ENCODE measurements at places on chromosomes 3 and 15. TPM values are rescaled to one million over a fixed set of nuclear protein-coding genes. Genes with fewer than 3 reads are reported as not detected.

- H3K27me3 ChIP-seq: no peaks in the 10 kb centered on the region
- H3K36me3 ChIP-seq: no peaks in the 10 kb centered on the region
- H3K4me3 ChIP-seq: no peak overlapping the region
These were observed 429.6 kb upstream of the MDFIC2 start for GRCh38 chr3:70742081-70742480.

- H3K4me3 ChIP-seq: no peak overlapping the region
- no peaks in the 10 kb centered on the region for H3K4me1 ChIP-seq
These were observed 15.7 kb upstream of the RBP2 start for GRCh38 chr3:139491966-139492365.

DNA sequence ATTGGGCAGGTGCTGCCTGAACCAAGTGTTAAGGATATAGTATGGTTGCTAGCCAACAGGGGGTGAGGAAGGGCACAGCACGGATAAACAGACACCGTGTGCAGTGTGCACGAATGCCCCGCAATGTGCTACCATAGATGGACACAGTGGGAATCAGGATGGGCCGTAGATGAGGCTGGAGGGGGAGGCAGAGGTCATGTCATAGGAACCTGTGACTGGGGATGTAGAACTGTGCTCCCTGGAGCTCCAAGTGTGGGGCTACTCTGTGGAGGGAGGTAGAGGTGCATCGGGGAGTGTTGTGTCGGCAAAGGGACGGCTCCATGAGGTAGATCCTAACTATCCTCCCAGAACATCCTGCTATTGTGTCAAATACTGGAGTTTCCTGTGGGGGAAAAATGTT, 102.5 kb downstream of the TNIK start:
- peaks cover 1% of the 10 kb centered on the region for H3K4me1 ChIP-seq
- no peaks in the 10 kb centered on the region for H3K27me3 ChIP-seq
- no peak for DNase-seq
- no peak overlapping the region for H3K27ac ChIP-seq

DNA sequence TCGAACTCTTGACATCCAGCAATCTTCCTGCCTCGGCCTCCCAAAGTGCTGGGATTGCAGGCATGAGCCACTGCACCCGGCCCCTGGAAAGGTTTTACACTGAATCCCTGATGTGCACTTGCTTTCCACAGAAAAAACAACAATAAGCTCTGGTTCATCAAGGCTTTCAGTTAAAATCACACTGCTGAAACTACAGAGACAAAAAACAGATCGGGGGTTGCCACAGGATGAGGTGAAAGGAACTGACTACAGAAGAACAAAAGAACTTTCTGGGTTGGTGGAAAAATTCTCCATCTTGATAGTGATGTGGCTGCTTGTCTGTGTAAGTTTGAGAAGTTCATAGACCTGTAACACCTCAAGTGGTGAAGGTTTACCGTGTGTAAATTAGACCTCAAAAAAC, 2.9 kb downstream of the RAB43 start:
- H3K4me3 ChIP-seq: peak overlapping the region; percentile 93
- H3K36me3 ChIP-seq: peaks cover 12% of the 10 kb centered on the region
- peaks cover 59% of the 10 kb centered on the region for H3K4me1 ChIP-seq

GRCh38 chr15:88905576-88905975, 7.6 kb downstream of the MFGE8 start:
- H3K27me3 ChIP-seq: no peaks in the 10 kb centered on the region
- DNase-seq: no peak
- no peak overlapping the region for H3K27ac ChIP-seq
- no peaks in the 10 kb centered on the region for H3K36me3 ChIP-seq
- peaks cover 32% of the 10 kb centered on the region for H3K4me1 ChIP-seq

ALAS1 gene
- 32.9 TPM for polyA plus RNA-seq

DNA sequence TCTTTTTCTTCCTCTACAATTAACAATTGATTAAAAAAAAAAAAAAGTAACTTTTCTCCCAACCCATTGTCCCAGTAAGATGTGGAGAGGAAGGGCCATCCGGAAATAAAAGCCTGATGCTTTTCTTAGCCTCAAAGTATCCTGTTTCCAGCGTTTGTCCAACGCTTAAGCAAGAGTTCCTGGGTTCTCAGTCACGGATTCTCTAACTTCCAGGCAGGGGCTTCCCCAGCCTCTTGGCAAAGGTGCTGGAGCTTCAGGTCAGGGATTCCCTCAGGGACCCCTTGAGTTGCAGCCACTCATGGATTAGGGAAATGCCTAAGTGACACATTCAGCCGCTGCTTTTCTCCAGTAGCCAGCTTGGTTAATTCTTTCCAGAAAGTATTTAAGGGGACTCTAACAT, 22.3 kb upstream of the C2CD4B start:
- H3K4me3 ChIP-seq: no peak overlapping the region
- DNase-seq: no peak
- no peaks in the 10 kb centered on the region for H3K4me1 ChIP-seq
- no peak overlapping the region for H3K27ac ChIP-seq

PTX3 gene
- polyA plus RNA-seq: 0.10 TPM

- no peak overlapping the region for H3K4me3 ChIP-seq
- H3K27me3 ChIP-seq: no peaks in the 10 kb centered on the region
- no peaks in the 10 kb centered on the region for H3K36me3 ChIP-seq
- DNase-seq: no peak
These were observed 207.6 kb downstream of the MAGI1 start for GRCh38 chr3:65830948-65831732.

DNA sequence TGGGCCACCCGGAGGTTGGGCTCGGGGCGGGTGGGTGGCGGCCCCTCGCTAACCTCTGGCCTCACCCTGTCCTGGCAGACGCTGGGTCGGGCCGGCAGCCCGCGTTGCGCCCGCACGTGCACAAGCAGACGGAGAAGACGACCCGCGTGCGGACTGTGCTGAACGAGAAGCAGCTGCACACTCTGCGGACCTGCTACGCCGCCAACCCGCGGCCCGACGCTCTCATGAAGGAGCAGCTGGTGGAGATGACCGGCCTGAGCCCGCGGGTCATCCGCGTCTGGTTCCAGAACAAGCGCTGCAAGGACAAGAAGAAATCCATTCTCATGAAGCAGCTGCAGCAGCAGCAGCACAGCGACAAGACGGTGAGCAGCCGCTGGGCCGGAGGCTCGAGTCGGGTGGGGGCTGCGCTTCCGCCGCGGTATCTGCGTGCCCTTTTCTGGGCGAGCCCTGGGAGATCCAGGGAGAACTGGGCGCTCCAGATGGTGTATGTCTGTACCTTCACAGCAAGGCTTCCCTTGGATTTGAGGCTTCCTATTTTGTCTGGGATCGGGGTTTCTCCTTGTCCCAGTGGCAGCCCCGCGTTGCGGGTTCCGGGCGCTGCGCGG, 3.7 kb downstream of the ISL2 start:
- H3K4me3 ChIP-seq: peak overlapping the region; percentile 56
- H3K27me3 ChIP-seq: peaks cover 85% of the 10 kb centered on the region
- DNase-seq: no peak
- H3K27ac ChIP-seq: no peak overlapping the region
- H3K4me1 ChIP-seq: peaks cover 56% of the 10 kb centered on the region

GRCh38 chr3:189589179-189589569, 42.0 kb upstream of the TP63 start:
- no peaks in the 10 kb centered on the region for H3K27me3 ChIP-seq
- no peaks in the 10 kb centered on the region for H3K4me1 ChIP-seq
- no peak overlapping the region for H3K4me3 ChIP-seq
- H3K36me3 ChIP-seq: no peaks in the 10 kb centered on the region
- DNase-seq: no peak
- no peak overlapping the region for H3K27ac ChIP-seq

GRCh38 chr3:18112674-18113375, 312.3 kb downstream of the SATB1 start:
- H3K36me3 ChIP-seq: no peaks in the 10 kb centered on the region
- H3K4me1 ChIP-seq: no peaks in the 10 kb centered on the region
- H3K27me3 ChIP-seq: no peaks in the 10 kb centered on the region
- H3K27ac ChIP-seq: no peak overlapping the region
- no peak overlapping the region for H3K4me3 ChIP-seq

Measured in CD8-positive, alpha-beta memory T cell (primary cell).